ENCODE measurements at places on chromosomes 12 and 14.

- peak; percentile 76 for DNase-seq
These were observed 22.3 kb upstream of the GNS start for GRCh38 chr12:64781280-64782190.

- no peak for DNase-seq
These were observed 4.9 kb upstream of the GPR132 start for GRCh38 chr14:105069871-105070759.

DNA sequence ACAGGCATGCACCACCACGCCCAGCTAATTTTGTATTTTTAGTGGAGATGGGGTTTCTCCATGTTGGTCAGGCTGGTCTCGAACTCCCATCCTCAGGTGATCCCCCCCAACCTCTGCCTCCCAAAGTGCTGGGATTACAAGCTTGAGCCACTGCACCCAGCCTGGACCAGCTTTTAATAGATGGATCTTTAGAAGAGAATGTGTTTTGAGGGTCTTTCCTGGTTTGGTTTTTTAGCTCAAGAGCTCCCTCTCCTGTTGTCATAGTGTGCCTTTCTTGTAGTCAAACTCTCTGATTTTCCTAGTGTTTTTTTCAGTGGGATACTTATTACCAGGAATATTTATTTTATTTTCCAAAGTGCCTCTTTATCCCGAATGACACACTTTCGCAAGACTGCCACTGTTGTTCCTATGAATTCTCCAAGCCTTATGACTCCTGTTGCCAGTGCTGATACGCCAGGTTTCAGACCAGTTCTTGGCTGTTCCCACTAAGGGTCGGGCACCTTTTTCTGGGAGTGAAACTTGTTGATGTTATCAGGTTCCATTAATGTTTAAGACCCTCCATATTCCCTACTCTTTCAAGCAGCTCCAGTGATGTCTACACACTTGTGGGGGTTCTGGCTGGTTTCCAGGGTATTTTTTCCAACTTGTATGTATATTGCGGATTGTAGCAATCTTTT lies 31.5 kb upstream of the LIMA1 start:
- peak; percentile 24 for DNase-seq

DNA sequence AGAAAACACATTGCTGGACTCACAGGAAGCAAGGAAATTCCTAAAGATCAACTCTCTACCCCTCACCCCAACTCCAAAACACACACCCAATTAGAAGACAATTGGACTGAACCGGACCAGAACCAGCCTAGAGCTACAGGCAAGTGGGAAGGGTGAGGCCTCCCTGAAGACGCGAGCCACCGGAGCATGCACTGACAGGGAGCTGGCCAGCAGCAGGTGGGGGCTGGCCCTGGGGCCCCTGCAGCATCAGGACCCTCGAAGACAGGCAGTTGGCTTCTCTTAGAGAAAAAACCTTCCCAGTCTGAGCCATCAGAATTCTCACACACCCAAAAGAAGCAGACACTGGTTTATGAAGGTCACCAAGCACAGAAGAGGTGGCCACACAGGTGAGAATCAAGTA lies 209.5 kb upstream of the DIO3 start:
- DNase-seq, result no peak

All from NCI-H526 (cell line).